ENCODE measurements at places on chromosomes 3 and 15.

DNA sequence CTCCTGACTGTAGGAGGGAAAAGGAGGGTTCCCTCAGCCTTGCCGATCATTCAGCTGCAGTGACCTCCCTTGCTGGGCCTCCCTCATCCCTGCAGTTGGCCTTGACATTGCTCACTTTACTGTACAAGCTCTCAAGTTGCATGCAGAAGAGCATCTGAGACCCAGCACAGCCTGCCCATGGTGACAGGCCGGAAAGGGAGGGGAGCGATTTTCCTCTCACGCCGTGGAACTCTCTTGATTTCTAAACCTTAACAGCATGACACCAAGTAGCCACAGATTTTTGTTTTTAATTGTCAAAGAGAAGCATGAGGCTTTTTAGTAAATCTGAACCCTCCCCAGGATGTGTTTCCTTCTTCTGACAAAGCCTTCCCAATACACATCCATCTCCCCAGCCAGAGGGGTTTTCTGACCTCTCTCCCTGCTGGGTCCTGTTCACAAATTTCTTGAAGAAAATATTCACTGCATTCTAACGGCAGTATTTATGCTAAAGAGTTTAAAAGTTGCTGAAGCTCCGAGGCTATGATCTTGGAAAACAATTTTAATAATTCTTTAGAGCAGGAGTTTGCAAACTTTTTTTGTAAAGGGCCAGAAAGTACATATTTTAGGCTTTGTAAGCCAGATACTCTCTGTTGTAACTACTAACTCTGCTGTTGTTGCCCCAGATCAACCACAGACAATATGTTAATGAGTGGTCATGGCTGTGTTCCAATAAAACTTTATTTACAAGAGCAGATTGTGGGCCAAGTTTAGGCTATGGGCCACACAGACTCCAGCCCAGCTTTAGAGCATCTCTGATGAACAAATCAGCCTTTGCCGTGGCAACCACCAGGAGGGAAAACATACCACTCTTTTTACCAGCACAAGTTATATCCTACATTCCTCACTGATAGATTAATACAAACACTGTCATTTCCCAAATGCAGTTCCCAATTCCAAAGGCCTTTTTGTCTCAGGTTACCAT is 34.8 kb downstream of the LMCD1 start:
- peak; percentile 19 for DNase-seq

DNA sequence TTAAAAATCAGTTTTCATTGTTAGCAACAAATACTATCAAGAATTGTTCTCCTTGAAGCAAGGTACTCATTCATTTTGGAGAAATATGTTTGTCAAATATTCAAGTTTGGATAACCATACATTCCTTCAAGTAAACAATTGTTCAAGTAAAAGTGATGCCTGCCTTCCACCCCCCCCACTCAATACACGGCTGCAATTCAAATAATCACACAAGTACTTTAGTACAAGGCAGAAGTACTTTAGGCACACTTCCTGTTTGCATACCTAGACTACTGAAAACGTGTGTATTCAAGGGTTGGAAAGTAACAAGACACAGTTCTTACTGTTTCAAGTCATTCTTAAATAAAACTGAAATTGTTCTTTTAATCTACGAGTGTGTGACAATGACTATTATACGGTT is 45.4 kb downstream of the TJP1 start:
- DNase-seq = no peak

DNA sequence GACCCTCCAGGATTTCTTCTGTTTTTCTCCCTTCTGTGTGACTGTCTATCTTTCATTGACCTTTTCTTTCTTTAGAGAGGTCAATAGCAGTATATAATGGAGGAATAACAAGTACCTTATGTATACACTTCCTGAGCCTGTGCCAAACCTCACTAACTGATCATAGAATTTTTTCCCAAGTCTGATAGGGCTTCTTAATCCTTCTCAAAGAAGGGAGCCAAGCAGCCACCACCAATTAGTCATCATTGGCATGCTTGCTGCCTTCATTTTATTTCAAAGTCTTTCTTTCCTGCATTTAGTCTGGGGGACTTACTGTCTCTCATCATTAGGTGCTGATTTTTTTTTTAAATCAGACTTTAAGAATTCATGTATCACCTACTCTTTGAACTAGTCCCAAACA is 327.0 kb downstream of the FEZF2 start:
- DNase-seq = no peak

DNA sequence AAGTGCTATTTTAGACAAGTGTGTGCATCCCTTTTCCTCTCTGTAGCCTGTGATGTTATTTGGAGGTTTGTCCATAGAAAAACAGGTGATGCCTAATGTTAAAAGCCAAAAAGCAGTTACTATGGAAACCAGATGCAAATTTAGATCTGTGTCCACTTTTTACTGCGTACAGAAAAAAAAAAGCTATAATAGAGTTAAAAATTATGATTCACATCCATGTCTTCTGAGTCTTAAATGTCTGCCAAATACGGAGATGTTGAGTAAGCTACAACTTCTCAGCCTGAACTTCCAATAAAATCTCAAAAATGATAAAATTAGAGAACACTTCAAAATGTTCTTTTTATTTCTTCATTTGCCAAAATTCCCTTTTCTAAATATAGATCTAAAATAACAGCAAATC is 74.2 kb upstream of the GAP43 start:
- DNase-seq = no peak

DNA sequence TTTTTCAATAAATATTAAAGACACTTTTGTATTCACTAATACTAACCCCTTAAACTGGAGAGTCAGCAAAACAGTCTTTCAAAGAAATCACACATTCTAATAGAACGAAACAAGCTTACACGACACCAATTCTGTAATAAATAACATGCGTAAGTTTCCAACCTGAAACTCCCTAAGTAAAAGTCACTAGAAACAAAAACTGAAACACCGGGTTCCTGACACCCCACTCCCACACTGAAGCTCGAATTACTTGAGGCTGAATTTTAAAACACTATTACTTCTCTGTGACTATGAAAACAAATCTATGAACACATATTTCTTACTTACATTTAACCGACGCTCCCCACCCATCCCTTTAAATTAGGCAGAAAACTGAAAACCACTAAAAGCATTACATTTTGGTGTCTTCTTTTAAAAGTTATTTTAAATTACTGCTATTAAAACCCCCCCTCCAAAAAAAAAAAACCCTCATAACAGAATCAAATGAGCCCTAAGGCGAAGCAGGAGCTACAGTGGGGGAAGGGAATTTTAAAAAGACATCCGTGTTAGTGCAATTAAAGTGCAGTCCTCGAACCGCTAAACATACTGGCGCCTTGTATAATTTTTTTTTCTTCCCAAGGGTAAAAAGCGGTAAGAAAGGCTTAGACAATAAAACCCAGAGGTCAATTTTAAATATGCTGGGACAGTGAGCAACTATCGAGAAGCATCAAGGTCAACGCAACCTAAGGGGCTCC is 878 bp downstream of the SPPL2A start:
- no peak for DNase-seq

- no peak for DNase-seq
Measured at GRCh38 chr3:143643905-143644304, 204.4 kb downstream of the SLC9A9 start.

DNA sequence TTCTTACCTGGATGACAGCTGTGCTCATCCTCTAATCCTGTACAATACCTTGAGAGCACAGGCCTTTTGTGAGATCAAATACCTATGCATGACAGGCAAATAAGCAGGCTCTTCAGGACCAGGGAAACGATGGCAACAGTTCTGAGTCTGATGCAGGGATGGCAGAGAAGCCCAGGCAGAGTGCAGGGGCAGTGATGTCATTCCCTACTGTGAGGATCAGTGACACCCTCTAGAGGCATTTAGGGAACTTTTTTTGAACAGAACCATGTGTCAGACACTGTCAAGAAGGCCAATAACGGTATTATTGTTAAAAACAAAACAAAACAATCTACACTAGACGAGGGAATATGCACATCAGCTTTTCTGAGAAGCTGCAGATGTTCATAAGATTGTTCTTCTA is 314.8 kb upstream of the CTDSPL start:
- DNase-seq = peak; percentile 44

DNA sequence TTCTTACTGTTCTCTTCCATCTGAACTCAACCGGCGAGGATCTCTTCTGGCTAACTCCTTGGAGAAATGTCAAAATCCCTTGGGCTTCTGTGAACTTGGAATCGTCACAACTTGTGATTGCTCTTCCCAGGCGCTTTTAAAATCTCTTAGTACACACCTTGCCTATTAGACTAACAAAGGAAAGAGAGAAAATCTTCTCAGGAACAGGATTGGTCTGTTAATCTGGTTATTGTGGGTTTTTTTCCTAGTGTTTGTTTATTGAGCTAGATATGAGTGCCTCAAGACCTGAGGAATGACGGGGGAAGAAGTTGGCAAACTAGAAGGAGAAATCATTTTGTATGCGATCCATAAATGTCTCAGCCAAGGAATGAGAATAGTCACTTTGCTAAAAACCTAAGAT is at the start of gene ATP13A5:
ATP13A5 (minus strand) TSS at position 48 of the 400 bp plus-strand sequence; CDS start at position 20, 28 bp downstream.
- DNase-seq = no peak

GRCh38 chr3:129441782-129442181 is 1.8 kb downstream of the IFT122 start:
- DNase-seq = no peak

DNA sequence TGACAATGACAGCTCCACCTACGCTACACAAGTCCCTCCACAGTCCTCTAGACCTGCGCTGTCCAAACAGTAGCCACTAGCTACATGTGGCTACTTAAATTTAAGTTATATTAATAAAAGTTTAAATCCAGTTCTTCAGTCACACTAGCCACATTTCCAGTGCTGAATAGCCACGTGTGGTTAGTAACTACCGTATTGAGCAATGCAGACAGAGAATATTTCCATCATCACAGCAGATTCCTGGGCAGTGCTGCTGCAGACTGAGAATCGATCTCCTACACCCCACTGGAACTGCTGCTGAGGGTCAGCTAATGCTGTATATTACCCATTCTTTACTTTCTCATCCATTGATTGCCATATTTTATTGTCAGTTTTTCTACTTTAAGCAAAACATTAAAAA is 40.9 kb downstream of the HDC start:
- no peak for DNase-seq

GRCh38 chr3:142418926-142419592 is 28.8 kb downstream of the XRN1 start:
- no peak for DNase-seq

DNA sequence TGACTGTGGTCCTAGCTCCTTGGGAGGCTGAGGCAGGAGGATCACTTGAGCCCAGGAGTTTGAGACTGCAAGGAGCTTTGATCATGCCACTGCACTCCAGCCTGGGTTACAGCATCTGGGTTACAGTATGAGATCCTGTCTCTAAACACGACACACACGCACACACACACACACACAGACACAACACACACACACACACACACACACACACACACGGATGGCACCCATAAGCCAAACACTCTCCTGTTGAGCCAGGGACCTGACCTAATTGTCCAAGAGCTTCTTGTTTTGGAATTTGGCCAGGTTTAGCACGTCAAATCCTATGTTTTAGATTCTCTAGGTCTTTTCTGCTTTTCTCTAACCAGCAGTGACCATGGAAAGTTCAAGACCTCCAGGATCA is 26.8 kb downstream of the EID1 start:
- no peak for DNase-seq

GRCh38 chr3:99681512-99681911 is 43.1 kb downstream of the COL8A1 start:
- no peak for DNase-seq
